NCI-H1930 (cell line): ENCODE measurements at places on chromosomes 4 and X.

DNA sequence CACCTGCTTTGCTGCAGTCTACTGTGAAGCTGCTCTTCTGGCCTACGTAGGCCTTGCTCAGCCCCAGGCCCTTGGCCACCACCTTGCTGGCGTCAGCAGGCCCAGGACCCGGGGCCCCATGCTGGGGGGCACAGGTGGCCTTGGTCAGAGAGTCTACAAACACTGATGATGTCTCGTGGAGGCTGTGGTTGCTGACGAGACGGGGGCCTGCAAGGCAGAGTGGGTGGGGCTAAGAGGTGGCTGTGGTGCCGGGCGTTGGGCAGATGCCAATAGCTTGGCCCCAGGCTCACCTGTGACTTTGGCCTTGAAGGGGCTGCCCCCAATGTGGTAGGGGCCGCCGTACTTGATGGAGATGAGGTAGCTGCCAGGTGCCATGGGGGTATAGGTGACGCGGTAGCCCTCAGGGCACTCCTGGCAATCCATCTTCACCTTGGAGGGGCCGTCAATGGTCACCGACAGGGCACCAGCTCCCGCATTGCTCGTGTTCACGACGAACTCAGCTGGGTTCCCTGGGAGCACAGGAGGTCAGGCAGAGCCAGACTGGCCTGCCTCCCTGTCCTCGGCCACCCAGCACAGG, 25.0 kb downstream of the FLNA start:
- DNase-seq, result no peak

DNA sequence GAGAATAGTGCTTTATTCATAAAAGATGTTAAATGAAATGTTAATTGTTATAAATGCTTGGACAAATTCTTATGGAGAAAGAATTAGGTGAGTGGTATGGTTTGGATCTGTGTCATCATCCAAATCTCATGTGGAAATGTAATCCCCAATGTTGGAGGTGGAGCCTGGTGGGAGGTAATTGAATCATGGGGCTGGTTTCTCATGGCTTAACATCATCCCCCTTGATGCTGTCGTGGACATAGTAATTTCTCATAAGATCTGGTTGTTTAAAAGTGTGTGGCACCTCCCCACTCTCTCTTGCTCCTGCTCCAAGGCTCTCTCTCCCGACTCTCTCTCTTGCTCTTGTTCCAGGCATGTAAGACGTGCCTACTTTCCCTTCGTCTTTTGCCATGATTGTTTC, 22.5 kb downstream of the GYPE start:
- DNase-seq, result no peak

DNA sequence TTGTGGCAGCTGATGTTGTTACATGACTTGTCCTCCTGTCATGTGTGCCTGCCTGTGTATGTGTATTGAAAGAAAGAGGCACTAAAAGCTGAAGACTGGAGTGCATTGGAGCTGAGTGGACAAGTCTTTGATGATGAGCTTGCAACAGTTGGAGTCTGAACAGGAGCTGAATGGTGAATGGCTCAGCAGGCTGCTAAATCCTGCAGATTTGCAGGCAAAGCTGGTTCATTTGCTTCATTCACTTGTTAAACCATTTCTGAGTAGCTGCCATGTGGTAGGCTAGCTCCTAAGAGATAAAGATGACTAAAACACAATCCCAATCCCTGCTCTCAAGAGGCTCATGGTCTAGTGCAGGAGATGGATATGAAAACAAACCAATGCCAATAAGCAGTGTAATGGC, 217.3 kb downstream of the CHRDL1 start:
- DNase-seq, result no peak

- DNase-seq, result no peak
Measured at GRCh38 chr4:18057821-18058533, 36.4 kb upstream of the LCORL start.

- DNase-seq, result no peak
Measured at GRCh38 chr4:11261066-11261850, 167.4 kb downstream of the HS3ST1 start.

DNA sequence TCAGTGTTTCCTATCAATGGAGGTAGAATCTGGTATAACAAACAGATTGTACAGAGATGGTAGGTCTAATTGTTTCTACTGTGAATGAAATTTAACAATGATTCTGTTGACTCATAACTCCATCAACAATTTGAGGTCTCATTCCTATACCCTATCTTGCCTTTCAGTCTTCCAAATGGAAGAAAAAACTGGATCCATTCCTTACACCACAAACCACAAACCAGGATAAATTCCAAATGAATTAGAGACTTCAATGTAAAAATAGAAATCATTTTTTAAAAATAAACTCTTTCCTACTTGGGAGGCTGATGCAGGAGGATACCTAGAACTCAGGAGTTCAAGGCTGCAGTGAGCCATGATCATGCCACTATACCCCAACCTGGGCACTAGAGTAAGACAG, 114.4 kb upstream of the WDR44 start:
- no peak for DNase-seq

GRCh38 chrX:25112156-25112555, 96.4 kb upstream of the ARX start:
- DNase-seq, result no peak

GRCh38 chr4:30525662-30526315, 194.4 kb upstream of the PCDH7 start:
- DNase-seq, result no peak
